ENCODE measurements at places on chromosomes 6 and 20.

GRCh38 chr6:162313922-162314660 lies 413.5 kb downstream of the PRKN start:
- DNase-seq: no peak

GRCh38 chr6:39273406-39273821 lies 40.8 kb downstream of the KCNK17 start:
- peak; percentile 81 for DNase-seq

GRCh38 chr20:37932919-37933318 lies 30.0 kb downstream of the VSTM2L start:
- no peak for DNase-seq

DNA sequence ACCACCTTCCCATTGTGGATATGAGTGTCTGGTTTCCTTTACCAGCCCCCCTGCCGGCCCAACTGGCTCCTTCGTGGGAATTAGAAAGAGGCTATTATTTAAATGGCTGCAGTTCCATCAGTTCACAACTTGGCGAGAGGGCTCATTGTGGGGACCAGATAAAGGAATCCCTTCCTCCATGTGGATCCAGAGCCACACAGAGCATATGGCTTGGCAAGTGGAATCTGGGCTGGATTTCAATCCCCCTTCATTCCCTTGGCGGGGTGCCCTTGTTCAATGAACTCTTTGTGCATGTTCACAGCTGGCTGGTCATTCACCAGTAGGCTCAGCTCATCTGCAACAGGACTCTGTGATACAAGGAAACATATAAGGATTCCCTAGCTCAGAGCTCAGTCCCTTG lies 140.6 kb downstream of the OPN5 start:
- no peak for DNase-seq

GRCh38 chr6:14058029-14058695 lies 59.4 kb upstream of the CD83 start:
- no peak for DNase-seq

GRCh38 chr6:157276731-157277130 lies 46.6 kb downstream of the TMEM242 start:
- DNase-seq: no peak

DNA sequence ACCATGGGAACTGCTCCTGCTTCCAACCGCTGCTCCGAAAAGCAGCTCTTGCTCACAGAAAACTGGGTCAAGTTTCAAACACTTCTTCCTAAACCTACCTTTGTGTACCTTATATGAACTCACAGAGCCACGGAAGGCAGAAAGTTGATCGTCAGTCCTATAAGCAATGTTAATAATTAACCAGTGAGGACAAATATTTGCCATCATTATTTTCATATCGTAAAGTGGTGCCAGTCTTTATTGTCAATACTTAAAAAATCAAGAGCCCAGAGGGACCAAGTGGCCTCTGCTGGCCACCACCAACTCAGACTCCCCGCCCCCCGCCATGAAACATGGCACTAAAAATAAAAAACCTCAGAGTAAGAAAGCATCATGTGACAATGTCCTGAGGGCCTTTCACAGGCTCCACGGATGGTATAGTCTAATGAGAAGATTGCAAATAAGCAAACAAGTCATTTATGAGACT lies 9.1 kb upstream of the PBOV1 start:
- DNase-seq: peak; percentile 44

- DNase-seq: no peak
Measured at GRCh38 chr6:160260367-160260766, 1.7 kb upstream of the SLC22A2 start.

DNA sequence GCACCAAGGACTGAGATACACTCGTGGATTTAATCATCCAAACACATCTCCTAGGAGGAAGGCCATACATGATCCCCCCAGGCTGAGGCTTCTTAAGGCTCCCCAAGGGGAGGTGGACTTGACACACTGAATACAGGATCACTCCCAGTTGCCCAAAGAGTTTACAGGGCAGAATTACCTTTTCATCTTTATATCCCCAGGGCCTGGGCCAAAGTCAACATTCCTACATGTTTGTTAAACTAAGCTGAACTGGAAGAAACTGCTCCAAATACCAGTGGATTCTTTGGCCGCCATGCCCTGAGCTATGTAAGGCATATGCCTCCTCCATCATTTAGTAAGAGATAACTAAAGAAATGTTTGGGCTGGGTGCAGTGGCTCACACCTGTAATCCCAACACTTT lies 22.2 kb upstream of the SERPINB1 start:
- DNase-seq: no peak

DNA sequence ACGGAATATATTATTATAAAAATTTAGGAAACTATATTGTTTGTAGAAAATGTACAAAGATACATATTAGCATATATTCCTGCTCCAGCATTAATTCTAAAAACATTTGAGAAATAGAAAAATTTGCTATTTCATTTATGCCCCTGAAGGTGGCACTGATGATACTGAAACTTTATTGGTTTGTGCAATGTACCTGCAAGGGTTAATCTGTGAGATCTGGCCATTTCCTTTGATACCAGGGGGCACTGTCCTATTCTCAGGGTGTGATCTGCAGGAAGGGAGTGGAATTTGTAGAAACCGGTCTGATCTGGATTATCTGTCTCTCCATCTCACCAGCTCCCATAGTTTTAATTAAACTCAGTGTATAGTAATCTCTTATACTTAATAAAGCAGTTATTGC lies 625.1 kb upstream of the IMPG1 start:
- DNase-seq: no peak

- no peak for DNase-seq
Measured at GRCh38 chr6:88124925-88125557, 41.1 kb downstream of the CNR1 start.

Data from colonic mucosa (tissue), 4 donors.